ENCODE measurements at places on chromosomes 5 and 9. TPM values are rescaled to one million over a fixed set of nuclear protein-coding genes. Genes with fewer than 3 reads are reported as not detected.

DNA sequence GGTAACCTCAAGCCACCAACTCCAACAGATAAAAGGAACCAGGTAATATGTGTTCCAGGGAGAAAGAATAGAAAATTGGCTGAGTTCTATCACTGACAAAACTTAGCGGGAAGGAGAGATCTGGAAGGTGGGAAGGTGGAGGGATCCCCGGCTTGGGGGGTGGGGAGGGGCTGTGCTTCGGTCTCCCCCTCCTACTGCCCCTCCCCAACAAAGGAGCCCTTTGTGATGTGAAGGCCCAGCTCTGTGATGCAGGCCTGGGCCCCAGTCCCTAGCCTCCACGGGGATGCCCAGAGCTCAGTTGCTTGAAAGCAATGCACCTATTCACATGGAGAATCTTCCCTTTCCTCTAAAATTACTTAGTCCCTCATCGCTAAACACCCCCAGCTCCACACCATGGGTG, 4.4 kb upstream of the ZNF484 start:
- no peak for DNase-seq

DNA sequence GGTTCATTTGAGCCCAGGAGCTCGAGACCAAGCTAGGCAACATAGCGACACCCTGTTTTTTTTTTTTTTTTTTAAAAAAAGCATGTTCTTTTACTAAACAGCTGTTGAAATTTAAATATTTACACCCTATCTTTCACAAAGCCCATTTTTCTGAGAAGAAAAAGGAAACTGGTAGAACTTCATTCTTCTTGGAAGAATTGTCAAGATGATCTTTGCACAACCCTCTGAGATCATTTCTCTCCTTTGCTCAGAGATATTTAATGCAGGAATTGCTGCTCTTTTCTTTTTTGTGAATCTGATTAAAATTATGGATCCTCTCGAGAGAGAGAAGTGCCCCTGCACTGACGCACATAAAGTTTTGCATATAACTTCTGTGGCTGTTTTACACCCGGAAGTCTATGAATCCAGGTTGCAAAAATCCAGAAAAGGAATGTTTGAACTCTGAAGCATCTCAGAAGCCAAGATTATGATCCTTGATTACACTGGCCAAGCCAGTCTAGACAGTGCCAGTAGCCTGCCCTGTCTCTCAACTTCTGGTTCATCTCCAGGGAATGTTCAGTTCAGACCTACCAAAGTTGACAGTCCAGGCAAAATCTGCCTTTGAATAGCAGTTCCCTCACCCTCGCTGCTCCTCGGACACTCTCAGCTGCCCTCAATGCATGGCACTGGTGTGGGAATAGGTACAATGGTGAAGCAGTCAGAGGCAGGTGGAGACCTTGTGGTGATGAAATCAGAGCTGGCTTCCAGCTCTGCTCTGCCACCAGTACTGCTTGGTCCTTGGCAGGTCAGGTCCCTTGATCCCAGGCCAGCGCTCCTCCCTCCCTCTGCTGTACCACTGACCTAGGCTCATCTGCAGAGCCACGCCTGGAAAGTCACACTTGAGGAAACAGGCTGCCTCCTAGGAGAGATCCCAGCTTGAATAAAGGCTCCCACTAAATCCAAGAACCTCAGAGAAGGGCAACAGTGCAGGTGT, 13.3 kb upstream of the SLC31A2 start:
- no peak for DNase-seq

- DNase-seq: no peak
These were observed 279.9 kb downstream of the ENC1 start for GRCh38 chr5:74360535-74361210.

DNA sequence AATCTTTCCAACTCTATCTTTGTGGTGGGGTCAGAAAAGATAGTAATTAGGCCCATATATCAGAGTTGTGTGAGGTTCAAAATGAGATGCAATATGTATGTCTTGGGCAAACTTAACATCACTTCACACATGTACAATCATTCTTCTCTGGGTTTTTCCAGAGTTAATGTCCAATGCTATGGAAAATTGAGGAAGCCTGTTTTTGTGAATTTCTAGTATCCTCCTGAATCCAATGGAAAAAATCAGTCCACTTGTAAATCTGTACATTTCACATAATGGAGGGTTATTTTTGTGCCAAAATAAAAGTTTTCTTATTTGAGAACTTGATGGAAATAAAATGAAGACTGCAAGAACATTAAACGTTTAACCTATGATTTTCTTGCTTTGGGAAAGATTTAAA, 155.6 kb upstream of the SEMA6A start:
- DNase-seq: no peak

GRCh38 chr9:98074115-98074990, 17.8 kb downstream of the NANS start:
- peak; percentile 63 for DNase-seq

DNA sequence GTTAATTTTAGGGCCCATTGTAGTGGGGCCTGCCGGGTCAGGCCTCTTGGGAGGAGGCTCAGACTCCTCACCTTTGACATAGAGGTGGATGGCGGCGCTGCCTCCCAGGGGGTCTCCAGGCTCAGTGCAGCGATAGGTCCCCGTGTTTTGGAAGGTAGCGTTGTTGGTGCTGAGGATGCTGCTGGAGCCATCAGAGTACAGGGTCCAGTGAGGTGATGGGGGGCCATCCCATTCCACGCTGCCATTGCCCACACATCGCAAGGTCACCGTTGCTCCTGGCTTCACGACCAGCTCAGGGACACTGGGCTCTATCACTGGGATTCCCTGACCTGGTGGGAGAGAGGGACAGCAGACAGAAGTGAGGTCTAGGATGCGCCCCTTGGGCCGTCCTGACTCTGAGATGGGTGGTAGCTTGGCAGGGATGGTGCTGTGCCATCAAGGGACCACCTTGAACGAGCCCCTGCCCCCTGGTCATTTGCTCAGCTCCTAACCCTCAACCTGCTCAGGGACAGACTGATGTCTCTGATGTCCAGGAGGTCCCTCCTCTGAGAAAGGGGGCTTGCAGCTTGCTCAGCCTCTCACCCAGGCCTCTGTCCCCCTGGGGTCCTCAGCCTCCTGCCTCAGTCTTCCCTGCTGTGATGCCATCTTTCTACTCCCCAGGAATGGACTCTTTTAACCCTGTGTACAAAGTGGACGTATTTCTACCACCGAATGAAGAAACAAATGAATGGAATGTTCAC, 5.5 kb downstream of the CSF1R start:
- DNase-seq: peak; percentile 0

GRCh38 chr9:116152390-116152789, 1.2 kb upstream of the PAPPA start:
- DNase-seq: peak; percentile 24

DNA sequence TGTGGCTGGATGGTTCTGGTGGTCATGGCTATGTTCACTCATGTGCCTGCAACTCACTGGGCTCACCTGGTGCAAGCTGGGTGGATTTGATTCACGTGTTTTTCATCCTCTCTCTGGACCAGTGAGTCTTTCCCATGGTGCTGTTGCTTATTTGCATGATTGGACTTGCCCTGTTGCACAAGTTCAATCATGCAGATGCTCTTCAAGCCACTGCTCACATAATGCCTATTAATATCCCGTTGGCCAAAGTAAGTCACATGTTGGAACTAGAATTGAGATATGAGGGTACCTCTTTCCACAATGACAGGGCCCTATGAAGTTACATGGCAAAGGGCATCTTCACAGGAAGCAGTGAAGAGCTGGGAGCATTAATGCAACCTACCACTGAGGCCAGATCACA, 26.5 kb upstream of the MROH2B start:
- DNase-seq: no peak

DNA sequence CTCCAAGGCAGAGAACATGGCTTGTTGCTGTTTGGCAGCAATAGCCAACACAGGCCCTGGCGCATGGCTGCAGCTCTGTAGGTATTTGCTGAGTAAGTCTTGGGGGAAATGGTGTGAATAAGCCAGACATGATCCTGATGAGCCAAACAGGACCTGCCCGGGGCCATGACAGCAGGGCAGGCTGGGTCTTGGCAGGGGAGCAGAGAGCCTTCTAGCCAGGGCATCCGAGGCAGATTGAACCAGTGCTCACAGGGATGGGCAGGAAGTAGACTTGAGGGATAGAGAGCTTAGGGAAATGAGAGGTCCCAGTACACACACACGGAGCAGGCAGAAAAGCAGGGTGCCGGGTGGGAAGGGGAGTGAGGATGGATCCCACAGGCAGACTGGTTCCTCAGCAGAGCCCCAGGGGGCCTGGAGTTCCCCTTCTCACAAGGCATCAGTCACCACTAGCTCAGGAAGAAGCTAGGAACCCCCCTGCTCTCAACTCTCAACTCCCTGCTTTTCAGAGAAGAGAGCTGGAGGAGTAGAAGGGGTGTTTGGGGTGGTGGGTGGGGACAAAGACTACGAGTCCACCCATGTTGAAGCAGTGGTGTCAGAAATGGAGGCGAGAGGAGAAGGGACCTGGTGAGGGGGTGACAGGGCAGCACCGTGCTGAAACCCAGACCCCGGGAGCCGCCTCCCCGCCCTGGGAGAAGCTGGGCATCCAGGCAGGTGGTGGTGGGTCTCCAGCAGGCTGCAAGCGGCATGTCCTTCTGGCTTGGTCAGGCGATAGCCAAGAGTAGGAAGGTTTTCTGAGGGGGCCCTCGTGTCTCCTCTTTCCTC, 111.1 kb downstream of the RGS3 start:
- no peak for DNase-seq

The C8G gene
- 0.60 TPM for total RNA-seq

The PCDHA8 gene
- total RNA-seq: under 0.01 TPM

The LCN2 gene
- not detected for total RNA-seq

The LURAP1L gene
- 1.7 TPM for total RNA-seq

The SPINK7 gene
- total RNA-seq: not detected

All from lung microvascular endothelial cell (primary cell).